ENCODE measurements at places on chromosomes 1 and 21.
A peak's percentile ranks its signal among the peaks of the same experiment; 100 is the strongest.

DNA sequence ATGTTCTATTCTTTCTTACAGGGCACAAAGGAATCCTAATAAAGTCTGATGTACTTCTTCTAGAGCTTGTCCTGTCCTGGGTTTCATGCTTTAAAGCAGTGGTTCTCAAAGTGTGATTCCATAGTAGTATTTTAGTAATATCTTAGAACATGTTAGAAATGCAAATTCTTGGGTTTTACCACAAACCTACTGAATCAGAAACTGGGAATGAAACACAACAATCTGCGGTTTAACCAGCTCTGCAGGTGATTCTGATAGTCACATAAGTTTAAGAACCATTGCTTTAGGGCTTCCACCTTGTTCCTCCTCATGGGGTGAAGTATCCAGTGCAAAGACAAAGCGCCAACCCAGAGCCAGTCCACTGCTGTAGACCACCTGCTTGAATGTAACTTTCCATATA is 41.1 kb downstream of the NGF start:
- DNase-seq = no peak

GRCh38 chr1:104182251-104182650 is 432.6 kb downstream of the AMY1C start:
- no peak for DNase-seq

DNA sequence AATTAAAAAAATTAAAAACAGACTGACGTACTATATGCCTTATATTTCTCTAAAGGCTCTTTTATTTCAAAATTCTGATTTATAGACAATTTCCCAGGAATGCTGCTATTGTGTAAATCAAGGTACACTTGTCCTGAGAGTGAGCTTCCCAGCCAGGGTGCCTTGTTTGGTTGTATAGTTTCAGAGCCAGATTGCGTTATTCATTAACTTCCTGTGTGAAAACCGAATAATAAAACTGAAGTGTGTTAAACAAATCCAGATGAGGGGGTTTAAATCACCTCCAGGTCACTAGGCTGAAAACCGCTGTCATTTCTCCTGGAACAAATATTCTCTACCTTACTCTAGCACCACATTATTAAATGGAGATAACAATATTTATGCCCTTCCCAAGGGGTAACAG is 68.7 kb downstream of the LMX1A start:
- DNase-seq = no peak

DNA sequence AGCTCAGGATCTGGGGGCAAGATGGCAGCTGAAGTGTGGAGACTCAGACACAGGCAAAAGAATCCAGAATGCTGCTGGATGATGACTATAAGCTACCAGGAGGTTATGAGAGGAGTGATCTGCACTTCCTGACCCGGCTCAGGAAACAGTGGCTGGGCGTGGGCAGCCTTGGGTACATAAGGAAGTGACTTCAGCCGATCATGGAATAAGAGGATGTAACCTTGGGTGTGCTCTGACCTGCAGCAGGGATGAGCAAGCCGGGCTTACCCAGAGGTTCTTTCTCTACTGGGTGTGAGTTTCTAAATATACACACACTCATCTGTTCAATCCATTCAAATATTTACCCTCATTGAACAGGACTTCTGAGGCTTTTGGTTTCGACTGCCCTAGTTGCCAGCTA is 62.7 kb downstream of the CD34 start:
- DNase-seq = no peak

- no peak for DNase-seq
These were observed 176.6 kb downstream of the USH2A start for GRCh38 chr1:216246577-216247203.

DNA sequence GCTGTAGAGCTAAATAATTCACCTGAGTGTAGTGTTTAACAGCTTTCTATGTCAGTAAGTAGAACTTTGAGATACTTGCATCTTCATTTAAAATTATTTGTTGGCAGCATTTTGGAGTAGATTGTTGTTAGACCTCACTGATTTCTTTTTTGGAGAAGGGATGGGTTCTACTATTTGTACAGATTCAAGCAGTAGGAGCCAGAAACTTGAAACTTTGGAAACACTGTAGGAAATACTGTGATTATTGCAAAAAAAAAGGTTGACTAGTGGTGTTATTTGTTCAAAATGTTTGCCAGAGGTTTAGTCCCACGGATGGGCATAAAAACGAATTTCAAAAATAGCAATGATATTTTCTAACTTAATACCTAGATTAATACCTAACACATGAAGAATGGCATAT is 102.7 kb downstream of the ATF6 start:
- DNase-seq = no peak

- peak; percentile 60 for DNase-seq
These were observed at the start of gene AMIGO1 for GRCh38 chr1:109509176-109510134. TSS of gene AMIGO1 (minus strand) at chr1:109509727. CDS start at chr1:109508912, 815 bp downstream.
